Neural progenitor cell (in vitro differentiated cells): ENCODE measurements at places on chromosomes 1 and 21. TPM values are rescaled to one million over a fixed set of nuclear protein-coding genes. Genes with fewer than 3 reads are reported as not detected.
A peak's percentile ranks its signal among the peaks of the same experiment; 100 is the strongest.

DNA sequence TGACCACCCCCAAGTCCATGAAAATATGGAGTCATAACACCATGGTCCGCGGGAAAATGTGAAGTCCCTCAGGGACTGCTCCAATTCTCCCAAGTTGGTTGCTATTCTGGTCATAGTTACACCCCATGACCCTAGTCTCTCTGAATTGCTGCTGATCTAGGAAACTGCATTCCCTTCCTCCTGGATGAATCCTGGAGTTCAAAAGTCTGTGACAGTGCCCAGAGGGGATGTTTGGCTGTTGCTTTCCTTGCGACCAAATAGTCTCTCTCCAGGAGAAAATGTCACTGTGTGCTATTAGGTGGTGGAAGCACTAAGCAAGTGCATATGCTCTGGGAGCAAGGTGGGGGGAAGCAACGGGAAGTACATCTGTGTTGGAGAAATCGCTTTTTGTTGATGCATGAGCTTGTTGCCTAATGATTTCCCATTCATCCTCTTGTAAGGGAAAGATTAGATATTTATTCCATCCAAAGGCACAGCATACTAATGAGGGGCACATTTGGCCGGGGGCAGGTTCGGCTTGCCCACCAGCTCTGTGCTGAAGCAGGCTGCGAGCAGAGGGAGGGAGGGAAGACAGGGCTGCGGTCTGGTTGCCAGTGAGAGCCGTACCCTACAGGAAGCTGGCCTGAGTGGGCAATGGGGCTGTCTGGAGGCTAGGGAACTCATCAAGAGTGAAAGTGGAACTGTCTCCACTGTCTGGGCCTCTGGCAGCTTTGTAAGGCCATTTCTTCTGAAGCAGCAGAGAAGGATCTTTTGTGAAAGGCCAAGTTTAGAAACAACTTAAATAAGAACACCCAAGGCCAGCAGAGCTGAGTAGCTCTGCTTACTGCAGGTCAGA, 27.2 kb downstream of the SYT6 start:
- no peak overlapping the region for H3K4me3 ChIP-seq
- no peak for DNase-seq
- peaks cover 25% of the 10 kb centered on the region for H3K4me1 ChIP-seq
- H3K27me3 ChIP-seq, result no peaks in the 10 kb centered on the region

The URB1 gene
- 7.7 and 12.2 TPM in 2 replicates for total RNA-seq

The NTNG1 gene
- total RNA-seq, result 0.62 and 0.79 TPM in 2 replicates

GRCh38 chr1:24905355-24905978, 24.6 kb downstream of the RUNX3 start:
- no peaks in the 10 kb centered on the region for H3K4me1 ChIP-seq
- no peaks in the 10 kb centered on the region for H3K27me3 ChIP-seq
- DNase-seq, result no peak
- H3K4me3 ChIP-seq, result no peak overlapping the region
- no peak overlapping the region for H3K27ac ChIP-seq

The USP25 gene
- total RNA-seq, result 19.2 and 36.4 TPM in 2 replicates

DNA sequence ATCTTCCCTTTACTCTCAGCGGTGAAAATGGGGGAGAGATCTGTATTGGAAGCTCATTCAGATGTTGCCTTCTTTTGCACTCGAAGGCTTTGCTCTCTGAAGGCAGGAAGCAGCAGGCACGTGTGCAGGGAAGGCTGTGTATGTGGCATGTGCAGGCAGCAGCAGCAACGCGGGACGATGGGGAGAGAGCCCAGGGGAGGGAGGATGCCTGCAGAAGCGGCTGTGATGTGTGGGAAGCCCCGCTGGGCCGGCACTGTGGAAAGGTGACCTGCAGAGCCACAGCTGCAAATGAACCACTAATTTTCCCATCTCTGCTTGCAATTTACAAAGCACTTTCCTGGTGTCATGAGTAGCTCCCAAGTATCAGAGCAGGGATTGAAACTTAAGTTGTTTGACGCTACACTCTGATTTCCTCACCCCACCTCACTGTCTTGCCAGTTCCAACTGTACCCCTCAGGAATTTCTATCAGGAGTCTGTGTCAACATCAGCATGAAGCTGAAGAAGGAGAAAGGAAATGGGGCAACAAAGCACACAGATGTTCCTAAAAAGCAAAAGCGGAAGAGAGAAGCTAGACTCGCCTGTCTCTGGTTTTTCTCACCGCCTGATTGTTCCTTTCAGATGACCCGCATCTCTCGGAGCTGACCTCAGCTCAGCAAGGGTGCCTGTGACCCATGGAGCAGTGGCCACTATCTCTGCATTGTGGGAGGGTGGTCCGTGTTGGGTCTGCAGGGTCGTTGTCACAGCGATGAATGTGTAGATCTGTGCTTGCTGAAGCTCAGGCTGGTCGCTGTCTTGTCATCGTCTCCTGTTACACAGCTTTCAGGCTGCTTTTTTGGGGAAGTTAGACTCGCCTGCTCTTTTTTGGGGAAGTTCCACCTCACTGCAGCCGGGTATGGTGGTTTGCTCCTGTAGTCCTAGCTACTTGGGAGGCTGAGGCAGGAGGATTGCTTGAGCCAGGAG, 156.1 kb downstream of the KIF26B start:
- no peaks in the 10 kb centered on the region for H3K27me3 ChIP-seq
- DNase-seq, result peak; percentile 50
- peaks cover 15% of the 10 kb centered on the region for H3K4me1 ChIP-seq
- H3K4me3 ChIP-seq, result peak overlapping the region; percentile 6
- H3K27ac ChIP-seq, result no peak overlapping the region

- H3K4me3 ChIP-seq, result no peak overlapping the region
- DNase-seq, result no peak
- H3K4me1 ChIP-seq, result peaks cover 6% of the 10 kb centered on the region
- no peak overlapping the region for H3K27ac ChIP-seq
- H3K27me3 ChIP-seq, result no peaks in the 10 kb centered on the region
- H3K36me3 ChIP-seq, result no peaks in the 10 kb centered on the region
These were observed 79.3 kb downstream of the MAP3K7CL start for GRCh38 chr21:29209696-29210095.

- no peaks in the 10 kb centered on the region for H3K36me3 ChIP-seq
- no peak overlapping the region for H3K27ac ChIP-seq
- H3K4me1 ChIP-seq, result peaks cover 12% of the 10 kb centered on the region
- no peaks in the 10 kb centered on the region for H3K27me3 ChIP-seq
These were observed 719 bp upstream of the PARS2 start for GRCh38 chr1:54764922-54765561.

The NMNAT1 gene
- 9.4 and 14.6 TPM in 2 replicates for total RNA-seq

DNA sequence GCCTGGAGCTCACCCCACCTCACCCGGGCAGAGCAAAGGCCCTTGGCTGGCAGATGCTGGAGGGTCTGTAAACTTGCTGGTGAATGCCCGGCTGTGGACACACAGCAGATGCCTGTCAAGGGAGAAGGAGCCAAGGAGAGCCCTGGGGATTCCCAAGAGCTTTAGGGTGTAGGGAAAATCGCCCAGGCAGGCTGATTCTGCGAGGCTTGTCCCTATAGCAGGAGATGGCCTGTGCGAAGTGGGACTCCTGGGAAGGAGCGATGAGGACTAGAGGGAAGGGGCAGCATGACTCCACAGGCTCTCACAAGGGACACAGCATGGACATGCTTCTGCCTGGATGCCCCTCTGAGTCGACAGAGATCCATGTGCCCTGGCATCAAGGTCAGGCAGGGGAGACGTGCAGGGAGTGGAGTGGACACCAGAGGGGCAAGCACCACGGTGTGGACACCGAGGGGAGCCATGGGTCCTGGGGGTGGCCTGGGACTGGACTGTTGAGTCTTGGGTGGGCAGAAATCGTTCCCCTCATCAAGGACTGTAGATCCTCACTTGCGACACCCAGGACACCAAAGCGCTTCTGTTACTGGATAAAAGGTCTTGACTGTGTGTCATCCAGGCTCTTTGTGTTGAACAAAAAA, 71.4 kb upstream of the ABCG1 start:
- DNase-seq, result no peak
- no peak overlapping the region for H3K4me3 ChIP-seq
- H3K27me3 ChIP-seq, result no peaks in the 10 kb centered on the region
- H3K27ac ChIP-seq, result no peak overlapping the region

The FCGR1A gene
- total RNA-seq, result not detected in 2 replicates

GRCh38 chr1:21575351-21575942, 66.2 kb downstream of the ALPL start:
- peaks cover 13% of the 10 kb centered on the region for H3K4me1 ChIP-seq
- H3K36me3 ChIP-seq, result no peaks in the 10 kb centered on the region
- no peak for DNase-seq

DNA sequence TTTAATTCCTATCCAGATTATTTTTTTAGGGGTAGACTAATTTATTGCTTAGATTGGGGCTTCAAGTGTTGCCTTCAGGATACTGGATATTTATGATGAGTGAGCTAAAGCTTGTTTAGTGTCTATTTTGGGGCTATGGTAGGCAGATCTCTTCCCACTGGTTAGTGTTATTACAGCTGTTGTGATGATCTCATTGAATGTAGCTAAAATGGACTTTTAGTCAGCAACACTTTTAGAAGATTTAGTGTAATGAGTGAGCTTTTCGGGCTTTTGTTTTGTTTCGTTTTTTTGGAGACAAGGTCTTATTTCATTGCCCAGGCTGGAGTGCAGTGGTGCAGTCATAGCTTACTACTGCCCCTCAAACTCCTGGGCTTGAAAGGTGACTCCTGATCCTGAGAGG, 14.2 kb downstream of the THRAP3 start:
- H3K4me3 ChIP-seq, result no peak overlapping the region
- H3K4me1 ChIP-seq, result peaks cover 16% of the 10 kb centered on the region
- H3K27ac ChIP-seq, result no peak overlapping the region
- H3K36me3 ChIP-seq, result no peaks in the 10 kb centered on the region

- DNase-seq, result no peak
- H3K4me3 ChIP-seq, result no peak overlapping the region
- no peak overlapping the region for H3K27ac ChIP-seq
- no peaks in the 10 kb centered on the region for H3K4me1 ChIP-seq
- H3K27me3 ChIP-seq, result no peaks in the 10 kb centered on the region
These were observed 87.6 kb downstream of the CATSPERE start for GRCh38 chr1:244548558-244549115.

GRCh38 chr1:32984090-32984454, 19.5 kb upstream of the RNF19B start:
- H3K4me3 ChIP-seq, result no peak overlapping the region
- no peak for DNase-seq
- H3K4me1 ChIP-seq, result no peaks in the 10 kb centered on the region
- no peaks in the 10 kb centered on the region for H3K36me3 ChIP-seq

The ACTN2 gene
- total RNA-seq, result 0.52 and 0.81 TPM in 2 replicates

GRCh38 chr1:83125456-83125855, 873.5 kb downstream of the TTLL7 start:
- H3K36me3 ChIP-seq, result no peaks in the 10 kb centered on the region
- no peaks in the 10 kb centered on the region for H3K27me3 ChIP-seq
- H3K4me1 ChIP-seq, result no peaks in the 10 kb centered on the region
- H3K27ac ChIP-seq, result no peak overlapping the region

The GPR52 gene
- total RNA-seq, result 0.84 TPM in 2 replicates

GRCh38 chr1:48043622-48044021, 46.4 kb upstream of the TRABD2B start:
- no peak overlapping the region for H3K4me3 ChIP-seq
- peaks cover 14% of the 10 kb centered on the region for H3K4me1 ChIP-seq
- H3K27me3 ChIP-seq, result no peaks in the 10 kb centered on the region
- H3K36me3 ChIP-seq, result no peaks in the 10 kb centered on the region

The CLCA1 gene
- not detected in 2 replicates for total RNA-seq

GRCh38 chr1:243580072-243580471, 270.0 kb downstream of the AKT3 start:
- no peaks in the 10 kb centered on the region for H3K27me3 ChIP-seq
- no peak for DNase-seq
- no peak overlapping the region for H3K27ac ChIP-seq
- H3K4me1 ChIP-seq, result no peaks in the 10 kb centered on the region

The SPATA46 gene
- not detected in 2 replicates for total RNA-seq

GRCh38 chr1:211737115-211738035, 62.0 kb upstream of the NEK2 start:
- no peaks in the 10 kb centered on the region for H3K36me3 ChIP-seq
- no peak for DNase-seq

- H3K4me3 ChIP-seq, result no peak overlapping the region
- H3K4me1 ChIP-seq, result peaks cover 5% of the 10 kb centered on the region
- H3K36me3 ChIP-seq, result no peaks in the 10 kb centered on the region
- H3K27ac ChIP-seq, result no peak overlapping the region
These were observed 61.9 kb upstream of the GJA5 start for GRCh38 chr1:147822292-147822691.
